ENCODE measurements at places on chromosomes 1 and 21.

DNA sequence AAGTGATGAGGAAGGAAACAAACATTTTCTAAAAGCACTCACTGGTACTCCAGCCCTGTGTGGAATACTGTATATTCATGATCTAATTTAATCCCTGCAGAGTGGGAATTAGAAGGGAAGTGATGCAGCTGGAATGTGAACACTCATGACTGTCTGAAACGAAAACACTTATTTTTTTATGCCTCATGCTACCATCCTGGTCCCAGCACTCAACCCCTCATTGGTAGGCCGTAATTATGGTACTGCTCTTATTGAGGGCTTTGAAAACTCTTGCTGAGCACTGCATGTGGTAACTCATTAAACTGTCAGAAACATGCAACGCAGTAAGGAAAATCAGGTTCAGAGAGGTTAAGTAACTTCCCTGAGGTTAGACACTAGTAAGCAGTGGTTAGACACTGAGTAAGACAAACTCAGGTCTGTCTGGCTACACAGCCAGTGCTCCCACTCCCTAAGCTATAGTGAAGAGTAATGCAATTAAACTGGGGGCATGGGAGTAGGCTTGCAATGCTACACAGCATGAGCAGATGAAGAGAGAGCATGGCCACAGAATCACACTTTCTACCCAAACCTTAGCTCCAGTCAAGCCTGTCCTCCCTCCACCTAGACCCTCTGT, 17.3 kb upstream of the TNFSF4 start:
- no peak for DNase-seq

DNA sequence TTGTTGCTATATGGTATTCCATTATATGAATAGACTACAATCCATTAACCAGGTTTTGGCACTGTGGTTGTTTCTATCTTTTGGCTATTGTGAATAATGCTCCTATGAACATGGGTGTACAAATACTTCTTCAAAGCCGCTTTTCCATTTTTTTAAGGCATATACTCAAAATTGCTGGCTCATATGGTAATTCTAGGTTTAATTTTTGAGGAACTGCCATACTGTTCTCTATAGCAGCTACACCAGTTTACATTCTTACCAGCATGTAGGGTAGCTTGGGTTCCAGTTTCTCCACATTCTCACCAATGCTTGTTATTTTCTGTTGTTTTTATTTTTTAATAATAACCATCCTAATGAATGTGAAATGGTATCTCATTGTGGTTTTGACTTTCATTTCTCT, 19.9 kb upstream of the AGO1 start:
- no peak for DNase-seq

DNA sequence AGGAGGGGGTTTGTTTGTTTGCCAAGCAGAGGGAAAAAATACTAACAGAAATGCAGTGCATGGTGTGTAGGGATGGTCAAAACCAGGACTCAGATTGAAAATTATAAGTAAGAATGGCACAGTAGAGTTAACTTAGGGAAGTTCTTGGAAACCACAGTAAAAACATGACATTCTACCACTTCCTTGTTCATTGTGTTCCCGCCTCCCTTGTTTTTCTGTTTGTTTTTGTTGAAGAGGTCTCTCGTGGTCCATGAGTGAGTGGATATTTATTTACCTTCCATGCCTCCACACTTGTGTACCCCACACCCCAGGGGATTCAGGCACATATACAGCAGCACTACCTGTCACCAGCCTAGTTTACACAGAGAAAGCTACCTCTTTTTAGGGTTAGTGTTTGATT, 69.6 kb downstream of the OLFML2B start:
- DNase-seq = no peak

DNA sequence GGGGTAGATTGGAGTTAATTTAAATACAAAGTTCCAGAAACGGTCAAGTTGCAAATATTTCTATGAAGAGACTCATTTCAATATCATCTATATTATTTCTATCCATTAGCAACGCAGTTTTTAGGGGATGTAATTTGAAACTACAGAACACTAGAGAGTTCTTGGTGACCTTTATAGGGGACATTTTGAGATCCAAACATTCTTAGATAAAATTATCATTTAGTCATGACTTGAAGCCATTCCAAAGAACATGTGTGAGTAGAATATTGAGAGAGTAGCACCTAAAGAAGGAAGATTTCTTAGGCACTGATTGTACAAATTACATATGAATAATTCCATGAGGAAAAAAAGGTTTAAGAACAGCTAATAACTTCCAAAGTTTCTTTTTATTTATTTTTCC, 19.0 kb downstream of the CHIA start:
- no peak for DNase-seq

DNA sequence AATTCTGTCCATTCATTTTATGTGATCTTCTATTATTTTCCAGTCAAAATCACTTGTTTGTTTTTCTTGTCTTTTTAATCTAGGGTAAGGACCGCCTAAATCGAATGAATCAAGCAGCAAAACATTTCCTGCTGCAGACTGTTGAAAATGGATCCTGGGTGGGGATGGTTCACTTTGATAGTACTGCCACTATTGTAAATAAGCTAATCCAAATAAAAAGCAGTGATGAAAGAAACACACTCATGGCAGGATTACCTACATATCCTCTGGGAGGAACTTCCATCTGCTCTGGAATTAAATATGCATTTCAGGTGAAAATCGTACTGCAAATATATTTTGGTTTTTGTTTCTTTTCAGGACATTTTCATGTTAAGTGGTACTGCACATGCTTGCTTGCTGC, 20.5 kb downstream of the CLCA4 start:
- no peak for DNase-seq

DNA sequence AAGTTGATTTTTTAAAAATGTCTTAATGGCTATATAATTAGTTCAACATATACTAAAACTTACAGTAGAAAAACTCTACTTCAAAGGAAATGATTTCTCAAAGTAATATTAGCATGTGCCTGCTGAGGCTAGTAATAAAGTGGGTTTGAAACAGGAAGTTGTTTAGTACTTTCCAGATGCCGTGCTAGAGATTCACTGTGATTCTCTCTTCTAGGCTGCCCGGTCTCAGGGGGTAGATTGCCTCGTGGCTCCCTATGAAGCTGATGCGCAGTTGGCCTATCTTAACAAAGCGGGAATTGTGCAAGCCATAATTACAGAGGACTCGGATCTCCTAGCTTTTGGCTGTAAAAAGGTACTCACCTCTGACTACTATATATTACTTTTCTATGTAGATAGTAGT, 9.1 kb downstream of the EXO1 start:
- DNase-seq = no peak

DNA sequence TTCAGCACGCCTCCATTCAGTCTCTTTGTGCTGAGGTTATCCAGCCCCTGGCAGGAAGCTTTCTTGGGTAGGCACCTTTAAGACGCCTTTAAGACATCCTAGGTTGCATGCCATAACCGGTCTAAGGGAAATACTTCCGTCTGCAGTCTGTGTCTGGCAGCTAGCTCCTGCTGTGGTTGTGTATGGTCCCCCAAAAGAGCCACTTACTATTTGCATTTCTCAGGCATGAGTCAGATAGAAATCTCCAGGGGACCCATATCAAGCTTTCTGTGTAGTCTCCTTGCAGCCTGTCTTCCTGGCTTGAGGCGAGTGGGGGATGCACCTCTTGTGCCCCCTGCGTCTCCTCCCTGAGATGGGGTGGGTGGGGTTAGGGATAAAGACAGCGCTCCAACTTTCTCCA, 10.0 kb upstream of the RYR2 start:
- no peak for DNase-seq

GRCh38 chr1:248926401-248927182, 20.6 kb downstream of the PGBD2 start:
- DNase-seq = no peak

GRCh38 chr1:228246216-228246900, 38.5 kb downstream of the OBSCN start:
- DNase-seq = no peak

DNA sequence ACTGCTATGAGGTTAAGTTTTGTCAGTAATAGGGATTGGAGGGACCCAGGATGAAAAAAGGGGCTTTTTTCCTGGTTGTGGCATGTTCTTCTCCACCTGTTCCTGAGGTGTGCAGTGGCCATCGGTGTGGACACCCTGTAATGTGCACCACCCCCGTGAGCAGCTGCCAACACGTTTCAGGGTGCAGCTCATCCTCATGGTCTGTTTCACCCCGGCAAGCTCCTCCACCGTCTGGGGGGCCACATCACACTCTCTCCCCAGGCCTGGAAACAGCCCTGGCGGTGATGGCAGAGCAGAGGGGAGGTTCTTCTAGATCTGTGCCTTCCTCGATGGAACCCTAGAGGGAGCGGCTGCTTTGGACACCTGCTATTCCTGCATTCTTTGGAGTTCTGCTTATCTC, 435.4 kb downstream of the MATN1 start:
- DNase-seq = no peak

DNA sequence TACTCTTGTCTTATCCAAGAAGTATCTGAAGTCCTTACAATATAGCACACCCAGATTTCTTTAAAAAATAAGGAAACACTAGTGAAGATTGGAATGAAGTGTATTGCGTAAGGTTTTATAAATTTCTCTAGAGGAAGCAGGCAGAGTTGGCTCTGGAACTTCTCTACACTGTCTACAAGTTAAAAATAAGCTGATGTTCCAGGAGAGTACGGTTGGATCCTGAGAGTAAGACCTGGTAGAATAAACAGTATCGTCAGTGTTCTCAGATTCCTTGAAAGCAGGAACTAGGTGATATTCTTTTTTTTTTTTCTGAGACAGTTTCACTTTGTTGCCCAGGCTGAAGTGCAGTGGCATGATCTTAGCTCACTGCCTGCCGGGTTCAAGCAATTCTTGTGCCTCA, 107.9 kb downstream of the USP25 start:
- DNase-seq = no peak

- DNase-seq = no peak
These were observed 13.1 kb upstream of the SLC30A1 start for GRCh38 chr1:211591980-211592493.

GRCh38 chr1:33836911-33837310, 27.0 kb upstream of the HMGB4 start:
- DNase-seq = no peak

DNA sequence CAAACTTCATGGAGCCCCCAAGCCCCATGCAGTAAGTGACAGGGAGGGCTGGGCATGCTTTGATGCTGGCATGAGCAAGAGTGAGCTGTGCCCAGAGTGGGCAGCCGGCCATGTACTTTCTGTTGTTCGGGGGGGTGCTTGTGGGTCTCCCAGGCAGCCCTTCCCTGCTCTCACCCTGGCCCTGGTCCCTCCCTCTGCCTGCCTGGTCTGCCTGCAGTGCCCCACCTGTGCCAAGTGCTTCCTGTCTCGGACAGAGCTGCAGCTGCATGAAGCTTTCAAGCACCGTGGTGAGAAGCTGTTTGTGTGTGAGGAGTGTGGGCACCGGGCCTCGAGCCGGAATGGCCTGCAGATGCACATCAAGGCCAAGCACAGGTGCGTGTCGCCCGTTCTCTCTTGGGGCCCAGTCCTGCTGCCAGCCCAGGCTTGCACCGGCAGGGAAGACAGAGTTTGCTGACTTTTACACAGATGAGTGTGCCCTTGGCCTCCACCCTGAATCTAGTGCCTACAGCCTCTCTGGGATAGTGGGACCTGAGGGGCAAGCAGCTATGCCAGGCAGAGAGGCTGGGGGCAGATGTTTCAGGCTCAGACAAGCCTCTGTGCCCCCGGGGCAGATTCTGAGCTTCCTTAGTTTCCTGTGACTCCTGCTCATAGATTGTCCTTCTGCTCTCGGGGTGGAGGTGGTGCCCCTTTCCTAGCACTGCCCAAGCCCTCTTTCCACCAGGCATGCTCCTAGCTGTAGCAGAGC, 7.6 kb downstream of the ZBTB48 start:
- no peak for DNase-seq

GRCh38 chr1:17190010-17190995, 14.6 kb upstream of the PADI1 start:
- DNase-seq = no peak

DNA sequence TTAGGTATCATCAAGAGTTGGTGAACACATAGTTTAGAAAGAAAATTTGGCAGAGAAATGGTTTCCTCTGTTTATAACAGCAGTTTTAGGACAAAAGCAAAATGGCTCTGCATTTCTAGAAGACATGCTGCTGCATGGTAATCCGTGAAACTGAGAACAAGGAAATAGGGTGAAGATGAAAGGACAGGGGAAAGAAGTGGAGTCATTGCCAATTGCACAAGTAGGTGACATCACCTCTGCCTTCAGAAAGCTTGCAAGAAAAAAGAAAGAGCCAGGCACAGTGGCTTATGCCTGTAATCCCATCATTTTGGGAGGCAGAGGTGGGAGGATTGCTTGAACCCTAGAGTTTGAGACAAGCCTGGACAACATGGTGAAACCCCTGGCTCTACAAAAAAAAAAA, 217.6 kb downstream of the LMX1A start:
- DNase-seq = no peak

GRCh38 chr1:46623743-46624644, 7.4 kb upstream of the MOB3C start:
- DNase-seq = no peak

- no peak for DNase-seq
These were observed 70.3 kb upstream of the RGL1 start for GRCh38 chr1:183734543-183735036.

- no peak for DNase-seq
These were observed 22.2 kb downstream of the C1orf21 start for GRCh38 chr1:184409011-184409410.

- no peak for DNase-seq
These were observed 29.9 kb downstream of the PMVK start for GRCh38 chr1:154906621-154907081.

GRCh38 chr21:33618407-33618806, 23.1 kb downstream of the CRYZL1 start:
- no peak for DNase-seq

DNA sequence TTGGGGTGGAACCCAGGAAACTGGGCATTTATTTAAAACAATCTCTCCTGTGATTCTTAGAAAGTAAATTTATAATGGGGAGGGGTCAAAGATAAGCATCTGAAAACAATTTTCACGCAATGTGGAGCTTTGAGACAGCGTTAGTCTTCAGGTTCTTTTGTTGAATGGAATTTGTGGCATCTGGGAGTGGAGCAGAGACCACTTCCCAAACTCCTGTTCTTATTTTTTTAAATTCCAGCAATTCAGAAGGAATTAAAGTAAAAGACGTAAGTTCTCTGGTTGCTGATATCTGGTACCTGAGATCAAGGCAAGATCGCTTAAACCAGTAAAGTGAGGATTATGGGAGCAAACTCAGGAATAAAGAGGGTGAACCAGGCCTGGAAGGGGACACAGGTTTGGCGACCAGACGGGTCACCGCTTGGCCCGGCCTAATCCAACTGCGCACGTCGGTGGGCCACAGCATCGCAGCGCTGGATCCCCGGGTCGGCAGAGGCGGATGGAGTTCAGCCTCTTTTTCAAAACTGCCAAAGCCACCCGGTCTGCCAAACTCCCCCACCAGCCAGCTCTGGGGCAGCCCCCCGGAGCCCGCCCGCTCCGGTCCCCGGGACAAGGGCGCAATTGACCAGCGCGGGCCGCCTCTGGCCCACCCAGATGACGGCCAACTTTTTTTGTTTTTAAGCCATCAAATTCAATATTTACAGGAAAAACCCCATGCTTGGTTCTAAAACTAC, 754 bp upstream of the PDPN start:
- no peak for DNase-seq

- DNase-seq = no peak
These were observed 21.5 kb downstream of the SPATA45 start for GRCh38 chr1:212825798-212826452.

- peak; percentile 52 for DNase-seq
These were observed 604.7 kb downstream of the PTPRC start for GRCh38 chr1:199243423-199244061.

All from activated CD4-positive, alpha-beta T cell treated with anti-CD3 and anti-CD28 coated beads for 4 hours (primary cell).